NCI-H774 (cell line): ENCODE measurements at places on chromosomes 11 and 22.

- DNase-seq, result no peak
These were observed 55.3 kb upstream of the CCDC188 start for GRCh38 chr22:20205964-20206708.

DNA sequence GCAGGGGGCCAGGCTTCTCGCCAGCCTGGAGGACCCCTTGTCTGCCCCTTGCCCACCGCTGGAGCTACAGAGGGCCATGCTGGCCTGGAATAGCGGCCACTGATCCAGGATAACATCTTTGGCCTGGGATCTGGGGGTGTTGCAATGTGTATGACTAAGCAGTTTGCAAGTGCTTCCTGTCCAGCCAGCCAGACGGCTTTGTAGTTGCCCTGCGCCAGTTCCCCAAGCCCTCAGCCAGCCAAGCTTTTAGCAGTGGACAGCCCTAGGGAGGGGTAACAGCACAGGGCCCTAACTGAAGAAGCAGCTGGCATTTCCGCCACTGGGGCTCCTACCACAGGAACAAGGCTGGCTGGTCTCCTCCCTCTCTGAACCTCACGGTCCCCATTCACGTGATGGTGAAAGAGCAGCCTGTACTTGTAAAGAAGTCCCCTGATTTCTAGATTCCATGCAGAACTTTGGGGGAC lies 32.1 kb downstream of the UQCR10 start:
- no peak for DNase-seq

DNA sequence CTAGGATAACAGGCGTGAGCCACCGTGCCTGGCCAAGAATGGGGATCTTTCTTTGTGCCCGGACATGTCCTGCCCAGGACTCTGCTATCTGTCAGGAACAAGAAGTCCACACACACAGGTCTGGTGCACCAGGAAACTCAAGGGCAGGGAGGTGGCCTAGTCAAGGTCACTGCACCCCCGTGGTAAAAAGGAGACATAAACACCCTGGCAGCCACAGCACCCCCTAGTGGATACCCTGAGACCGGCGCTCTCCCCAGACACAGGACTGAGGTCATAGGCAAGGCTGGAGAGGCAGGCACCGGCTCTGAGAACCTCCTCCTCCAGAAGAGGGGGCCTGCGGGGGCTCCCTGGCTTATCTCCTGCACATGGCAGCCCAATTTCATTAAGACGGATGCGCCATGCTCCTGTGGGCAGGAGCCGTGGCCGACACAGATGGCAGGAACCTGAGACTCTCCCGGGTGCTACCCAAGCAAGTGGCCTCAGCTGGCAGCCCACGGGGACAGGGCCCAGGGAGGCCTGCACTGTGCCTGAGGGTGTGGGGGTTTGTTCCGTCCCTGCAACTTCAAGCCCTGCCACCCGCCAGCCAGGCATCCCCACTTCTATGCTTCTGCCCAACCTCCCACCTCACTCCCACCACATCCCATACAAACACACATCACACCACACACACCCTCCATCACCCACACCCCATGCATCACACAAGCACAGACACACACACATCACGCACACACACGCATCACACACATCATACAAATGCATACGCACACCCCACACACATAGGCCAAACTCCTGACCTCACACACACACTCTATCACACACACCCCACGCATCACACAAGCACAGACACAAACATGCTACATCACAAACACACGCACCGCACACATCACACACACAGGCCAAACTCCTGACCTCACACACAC lies 19.6 kb downstream of the MACROD1 start:
- no peak for DNase-seq

DNA sequence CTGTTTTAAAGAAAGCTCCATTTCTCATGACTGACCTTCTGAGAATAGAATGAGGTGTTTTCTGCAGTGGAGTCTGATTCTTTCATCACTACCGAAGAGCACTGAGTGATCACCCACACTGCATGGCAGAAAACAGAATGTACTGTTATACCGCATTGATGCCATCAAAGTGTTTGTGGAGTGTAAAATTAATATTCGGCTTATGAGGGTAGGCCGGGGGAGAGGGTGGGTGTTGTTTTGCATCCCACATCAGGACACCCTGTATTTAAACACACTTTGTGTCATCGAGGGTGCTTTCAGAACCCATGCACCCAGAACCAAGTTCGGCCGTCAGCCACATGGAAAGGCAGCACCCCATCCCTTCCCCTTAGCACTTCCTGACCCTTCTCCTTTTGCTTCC lies 41.3 kb upstream of the ETS1 start:
- no peak for DNase-seq

DNA sequence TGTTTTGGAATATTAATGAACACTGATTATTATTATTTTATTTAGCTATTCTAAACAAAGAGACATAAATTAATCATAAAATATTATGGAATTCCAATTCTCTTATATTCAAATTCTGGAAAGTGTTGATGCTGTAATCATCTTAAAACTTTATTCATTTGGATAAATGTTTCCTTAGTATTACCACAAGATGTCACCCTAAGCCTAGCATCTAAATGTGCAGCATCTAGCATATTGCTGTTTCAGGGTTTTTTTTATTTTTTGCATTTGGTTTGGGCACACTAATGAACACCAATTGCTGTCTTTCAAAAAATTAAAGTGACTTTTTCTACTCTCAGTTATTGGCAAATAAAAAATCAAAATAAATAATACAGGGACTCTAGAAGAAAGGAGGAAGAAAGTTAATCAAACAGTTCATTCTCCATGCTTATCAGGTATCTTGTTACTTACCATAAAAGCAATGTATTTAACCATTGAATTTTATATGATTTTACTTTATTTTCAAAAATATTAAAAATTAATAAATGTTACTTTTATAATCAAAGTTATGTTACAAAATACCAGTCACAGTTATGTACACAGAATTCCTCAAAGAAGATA lies 31.8 kb downstream of the DLG2 start:
- peak; percentile 44 for DNase-seq

GRCh38 chr11:61153593-61154095 lies 7.6 kb downstream of the VPS37C start:
- no peak for DNase-seq
